Stimulated activated CD8-positive, alpha-beta memory T cell treated with anti-CD3 and anti-CD28 coated beads, Interleukin-7, amount 100 ng/mL, for 4 hours (primary cell): ENCODE measurements at places on chromosomes 7 and 10.

DNA sequence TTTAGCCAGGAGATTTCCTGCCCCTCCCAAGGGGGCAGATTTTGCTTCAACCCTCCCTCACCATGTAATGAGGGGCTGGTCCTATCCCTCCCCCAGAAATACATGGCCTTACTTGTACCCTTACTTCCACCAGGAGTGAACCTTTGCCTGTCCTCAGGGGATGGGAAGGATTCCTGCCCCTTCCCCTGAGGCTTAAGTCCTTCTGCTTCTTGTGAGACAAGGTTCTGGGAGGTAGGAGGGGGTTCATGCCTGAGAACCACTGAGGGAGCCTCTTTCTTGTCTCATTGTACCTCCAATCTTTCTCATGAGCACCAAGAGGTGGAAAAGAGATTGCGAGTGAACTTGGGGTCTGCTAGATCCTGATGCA is 19.5 kb upstream of the MUC3A start:
- no peak for DNase-seq

GRCh38 chr7:131574741-131575140 is 18.3 kb upstream of the PODXL start:
- no peak for DNase-seq

DNA sequence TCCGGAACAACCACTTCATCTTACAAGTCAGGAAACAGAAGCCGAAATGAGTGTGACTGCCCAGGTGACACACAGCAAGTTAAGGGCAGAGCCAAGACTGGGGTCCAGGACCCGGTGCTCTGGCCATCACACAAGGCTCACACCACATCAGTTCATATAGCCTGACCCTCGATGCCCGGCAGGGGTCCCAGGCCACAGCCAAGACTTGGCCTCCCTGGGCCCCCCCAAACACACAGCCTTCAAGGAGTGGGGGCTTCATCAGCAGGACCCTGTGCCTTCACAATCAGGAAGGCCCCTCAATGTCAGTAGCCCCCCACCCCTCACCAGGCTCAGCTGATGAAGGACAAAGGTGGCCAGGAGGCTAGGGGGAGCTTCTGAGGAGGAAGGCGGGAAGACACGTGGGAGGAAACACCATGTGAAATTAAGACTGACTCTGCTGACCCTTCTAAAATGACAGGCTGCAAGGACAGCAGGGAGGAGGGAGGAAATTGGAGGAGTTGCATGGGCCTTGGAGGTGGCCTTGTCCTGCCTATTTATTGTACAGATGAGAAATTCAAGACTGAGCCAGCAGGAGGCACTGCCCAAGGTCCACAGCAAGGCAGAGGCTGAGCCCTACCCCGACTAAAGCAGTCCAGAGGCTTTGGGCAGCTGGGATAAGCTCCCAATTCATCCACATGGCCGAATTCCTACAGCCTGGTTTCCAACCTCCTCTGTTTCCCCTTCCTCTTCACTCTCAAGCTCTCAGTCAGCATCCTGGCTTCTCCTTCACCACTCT is 216.1 kb upstream of the ZMIZ1 start:
- DNase-seq: no peak

DNA sequence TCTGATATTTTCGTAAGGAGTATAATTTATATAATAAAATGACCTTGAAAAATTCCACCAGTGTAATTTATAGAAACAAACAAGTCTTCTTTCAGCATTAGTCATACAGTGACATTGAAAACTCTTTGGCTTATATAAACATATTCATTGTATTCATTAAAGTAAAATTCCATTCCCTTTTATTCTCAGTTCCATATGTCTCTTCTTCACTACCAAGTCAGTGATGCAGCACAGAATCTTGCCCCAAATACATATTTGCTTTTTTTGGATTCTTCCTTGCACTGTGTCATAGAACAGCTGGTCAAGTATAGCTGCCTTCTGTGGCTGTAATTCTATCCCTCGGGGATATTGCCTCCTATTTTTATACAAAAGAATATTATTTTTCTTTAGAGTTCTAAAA is 884.5 kb upstream of the POT1 start:
- no peak for DNase-seq

DNA sequence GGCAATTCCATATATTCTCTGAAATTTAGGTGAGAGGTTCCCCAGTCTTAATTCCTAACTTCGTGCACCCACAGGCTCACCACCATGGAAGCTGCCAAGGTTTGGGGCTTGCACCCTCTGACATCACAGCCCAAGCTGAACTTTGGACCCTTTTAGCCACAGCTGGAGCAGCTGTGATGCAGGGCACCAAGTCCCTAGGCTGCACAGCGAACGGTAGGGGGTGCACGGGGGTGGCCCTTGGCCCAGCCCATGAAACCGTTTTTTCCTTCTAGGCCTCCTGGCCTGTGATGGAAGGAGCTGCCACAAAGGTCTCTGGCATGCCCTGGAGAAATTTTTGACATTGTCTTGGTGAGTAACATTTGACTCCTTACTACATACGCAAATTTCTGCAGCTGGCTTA is 251.9 kb upstream of the GRM3 start:
- DNase-seq: no peak

DNA sequence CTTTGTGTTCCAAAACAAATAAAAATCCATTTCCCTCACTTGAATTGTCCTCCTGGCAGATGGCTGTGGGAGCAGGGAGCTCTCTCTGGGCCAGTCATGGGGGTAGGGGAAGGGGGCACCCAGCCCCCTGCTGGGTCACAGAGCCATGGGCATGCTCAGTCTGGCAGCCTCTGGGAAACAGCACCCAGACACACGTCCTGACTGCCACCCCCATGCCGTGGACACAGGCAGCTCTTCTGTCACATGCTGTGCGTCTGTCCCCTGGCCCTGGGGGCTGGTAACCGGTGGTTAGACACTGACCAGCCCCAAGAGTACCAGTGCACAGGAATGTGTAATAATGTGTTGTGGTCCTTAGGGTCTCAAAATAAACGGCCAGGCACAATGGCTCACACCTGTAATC is 47.0 kb downstream of the RASGEF1A start:
- DNase-seq: no peak

GRCh38 chr7:35280902-35281301 is 27.0 kb upstream of the TBX20 start:
- DNase-seq: no peak

DNA sequence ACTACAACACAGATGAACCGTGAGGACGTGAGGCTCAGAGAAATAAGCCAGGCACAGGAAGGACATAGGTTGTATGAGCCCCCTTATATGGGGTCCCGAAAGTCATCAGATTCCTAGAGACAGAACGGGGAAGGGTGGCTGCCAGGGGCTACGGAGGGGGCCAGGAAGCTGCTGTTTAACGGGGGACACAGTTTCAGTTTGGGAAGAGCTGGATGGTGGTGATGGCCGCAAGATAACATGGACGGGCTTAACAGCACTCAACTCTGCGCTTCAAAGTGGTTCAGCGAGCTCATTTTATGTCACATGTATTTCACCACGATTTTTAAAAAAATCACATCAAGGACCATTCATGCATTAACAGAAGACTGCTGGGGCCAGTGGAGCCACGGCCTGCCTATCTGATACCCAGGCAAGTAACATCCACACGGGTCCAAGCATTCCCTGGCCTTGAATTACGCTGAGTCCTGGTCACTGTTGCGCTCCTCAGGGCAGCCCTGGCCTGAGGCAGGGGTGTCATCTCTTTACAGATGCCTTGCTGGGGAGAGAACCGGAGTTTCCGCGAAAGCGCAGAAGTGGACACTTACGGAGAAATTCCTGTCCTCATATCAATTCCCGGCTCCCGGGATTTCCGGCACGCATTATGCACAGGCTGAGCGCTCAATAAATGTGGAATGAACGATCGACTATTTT is 1.5 kb downstream of the CARD11 start:
- no peak for DNase-seq

GRCh38 chr10:72334196-72334824 is 20.4 kb downstream of the DNAJB12 start:
- no peak for DNase-seq

GRCh38 chr7:100430493-100431285 is 1.1 kb downstream of the MEPCE start:
- peak; percentile 41 for DNase-seq

DNA sequence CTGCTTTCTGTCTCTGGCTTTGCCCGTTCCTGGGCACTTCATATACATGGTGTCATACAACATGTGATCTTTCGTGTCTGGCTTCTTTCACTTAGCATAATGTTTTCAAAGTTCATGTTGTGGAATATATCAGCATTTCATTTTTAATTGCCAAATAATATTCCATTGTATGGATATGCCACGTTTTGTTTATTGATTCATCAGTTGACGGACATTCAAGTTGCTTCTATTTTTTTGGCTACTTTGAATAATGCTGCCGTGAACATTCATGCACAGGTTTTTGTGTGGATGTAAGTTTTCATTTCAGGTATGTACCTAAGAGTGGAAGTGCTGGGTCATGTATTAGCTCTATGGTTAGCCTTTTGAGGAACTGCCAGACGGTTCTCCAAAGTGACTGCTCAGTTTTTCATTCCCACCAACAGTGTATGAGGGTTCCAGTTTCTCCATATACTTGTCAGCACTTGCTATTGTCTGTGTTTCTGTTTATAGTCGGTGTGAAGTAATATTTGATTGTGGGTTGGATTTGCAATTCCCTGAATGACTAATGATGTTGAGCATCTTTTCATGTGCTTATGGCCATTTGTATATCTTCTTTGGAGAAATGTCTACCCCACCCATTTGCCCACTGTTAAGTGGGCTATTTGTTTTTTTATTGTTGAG is 401.4 kb upstream of the GALNT17 start:
- DNase-seq: no peak
